ENCODE measurements at places on chromosomes 2 and 18.

DNA sequence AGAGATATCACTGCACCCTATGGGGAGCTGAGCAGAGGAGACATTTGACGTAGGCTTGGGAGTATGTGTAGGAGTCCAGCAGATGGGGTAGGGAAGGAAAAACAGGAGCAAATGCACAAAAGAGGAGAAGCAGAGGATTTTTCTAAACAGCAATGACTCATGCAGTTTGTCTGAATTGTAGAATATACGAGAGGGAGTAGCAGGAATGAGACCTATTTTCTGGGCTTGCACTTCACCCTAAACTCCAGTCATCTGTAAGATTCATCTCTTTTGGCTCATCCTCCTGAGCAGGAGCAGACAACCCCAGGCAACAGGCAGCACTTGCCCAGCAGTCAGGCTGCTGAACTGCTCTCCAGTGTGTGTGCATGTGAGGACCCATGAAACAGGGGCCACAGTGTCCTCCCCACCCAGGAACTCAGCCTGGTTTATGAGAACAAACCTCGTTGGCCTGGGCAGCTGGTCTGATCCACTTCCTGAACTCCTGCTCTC is 100.2 kb upstream of the CDC42EP3 start:
- no peak for DNase-seq

GRCh38 chr18:55997151-55997561 is 409.2 kb upstream of the TCF4 start:
- no peak for DNase-seq

DNA sequence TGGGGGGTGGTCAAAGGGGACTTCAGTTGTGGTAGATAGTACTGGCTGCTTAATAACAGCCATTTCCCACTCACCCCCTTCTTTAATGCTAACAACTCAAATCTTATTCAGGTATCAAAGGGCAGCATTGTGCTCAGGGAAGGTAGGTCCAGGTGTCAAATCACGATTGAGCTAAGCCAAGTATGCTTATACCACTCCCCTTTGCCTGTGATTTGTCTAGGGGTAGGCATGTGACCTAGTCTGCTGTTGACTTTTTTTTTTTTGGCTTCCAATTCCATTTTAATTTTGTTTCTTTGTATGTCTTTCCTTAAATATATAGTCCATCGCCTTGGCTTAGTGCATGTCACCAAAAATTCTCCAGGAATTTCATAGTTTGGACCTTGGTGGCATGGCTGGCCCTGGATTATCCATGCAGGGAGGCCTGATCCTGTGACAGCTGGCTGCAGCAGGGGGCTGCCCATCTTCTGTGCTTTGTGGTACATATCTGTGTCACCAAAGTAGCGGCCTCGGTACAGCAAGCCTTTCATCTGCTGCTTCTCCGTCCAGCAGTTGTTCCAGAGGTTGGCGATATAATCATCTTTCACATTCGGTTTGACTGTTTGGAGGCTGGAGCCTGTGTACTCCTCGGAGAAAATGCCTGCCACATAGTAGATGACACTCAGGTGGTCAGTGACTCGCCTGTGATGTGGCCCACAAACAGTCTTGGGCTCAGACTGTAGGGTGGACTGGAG is 68.1 kb upstream of the SPRED2 start:
- no peak for DNase-seq

DNA sequence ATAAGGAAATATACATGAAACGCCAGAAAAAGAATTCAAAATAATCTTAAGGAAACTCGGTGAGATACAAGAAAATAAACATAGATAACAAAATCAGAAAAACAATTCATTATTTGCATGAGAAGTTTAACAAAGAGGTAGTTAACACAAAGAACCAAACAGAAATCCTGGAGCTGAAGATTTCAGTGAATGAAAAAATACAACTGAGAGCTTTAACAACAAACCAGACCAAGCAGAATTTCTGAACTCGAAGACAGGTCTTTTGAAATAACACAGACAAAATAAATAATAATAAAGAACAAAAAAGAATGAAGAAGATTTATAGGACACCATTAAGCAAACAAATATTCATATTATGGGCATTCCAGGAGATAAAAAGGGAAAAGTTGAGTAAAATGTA is 204.7 kb downstream of the ATAD2B start:
- DNase-seq: no peak

DNA sequence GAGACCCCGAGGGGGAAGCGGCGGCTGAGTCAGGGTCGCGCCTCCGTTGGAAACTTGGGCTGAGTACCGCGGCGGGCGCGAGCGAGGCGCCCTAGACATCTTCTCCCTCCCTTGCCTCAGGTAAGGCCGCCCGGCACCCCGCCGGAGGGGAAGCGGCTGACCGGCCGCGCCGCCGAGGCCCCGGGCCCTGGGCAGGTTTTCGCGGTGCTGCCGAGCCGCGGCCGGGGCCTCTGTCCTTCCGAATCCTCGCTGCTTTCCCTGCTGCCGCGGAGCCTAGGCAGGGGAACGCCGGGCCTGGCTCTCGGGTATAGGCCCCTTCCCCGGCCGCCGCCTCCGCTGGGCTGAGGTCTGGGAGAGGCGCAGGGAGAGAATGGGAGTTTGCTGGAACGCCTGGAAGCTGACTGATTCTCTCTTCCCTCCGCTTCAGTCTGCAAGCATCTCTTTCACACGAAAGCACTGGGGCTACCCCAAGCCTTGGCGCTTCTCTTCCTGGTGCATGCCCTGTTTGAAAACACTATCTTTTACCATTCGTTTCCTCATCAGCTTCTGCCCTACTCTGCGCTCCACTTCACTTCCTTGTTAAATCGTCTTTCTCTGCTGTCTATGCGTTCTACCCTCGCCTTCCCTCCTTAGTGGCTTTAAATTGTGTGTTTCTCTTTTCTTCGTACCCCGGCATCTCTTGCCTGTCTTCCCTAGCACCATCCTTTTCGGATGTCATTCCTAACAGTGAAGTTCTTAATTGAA is 652 bp downstream of the PPM1B start:
- peak; percentile 45 for DNase-seq

DNA sequence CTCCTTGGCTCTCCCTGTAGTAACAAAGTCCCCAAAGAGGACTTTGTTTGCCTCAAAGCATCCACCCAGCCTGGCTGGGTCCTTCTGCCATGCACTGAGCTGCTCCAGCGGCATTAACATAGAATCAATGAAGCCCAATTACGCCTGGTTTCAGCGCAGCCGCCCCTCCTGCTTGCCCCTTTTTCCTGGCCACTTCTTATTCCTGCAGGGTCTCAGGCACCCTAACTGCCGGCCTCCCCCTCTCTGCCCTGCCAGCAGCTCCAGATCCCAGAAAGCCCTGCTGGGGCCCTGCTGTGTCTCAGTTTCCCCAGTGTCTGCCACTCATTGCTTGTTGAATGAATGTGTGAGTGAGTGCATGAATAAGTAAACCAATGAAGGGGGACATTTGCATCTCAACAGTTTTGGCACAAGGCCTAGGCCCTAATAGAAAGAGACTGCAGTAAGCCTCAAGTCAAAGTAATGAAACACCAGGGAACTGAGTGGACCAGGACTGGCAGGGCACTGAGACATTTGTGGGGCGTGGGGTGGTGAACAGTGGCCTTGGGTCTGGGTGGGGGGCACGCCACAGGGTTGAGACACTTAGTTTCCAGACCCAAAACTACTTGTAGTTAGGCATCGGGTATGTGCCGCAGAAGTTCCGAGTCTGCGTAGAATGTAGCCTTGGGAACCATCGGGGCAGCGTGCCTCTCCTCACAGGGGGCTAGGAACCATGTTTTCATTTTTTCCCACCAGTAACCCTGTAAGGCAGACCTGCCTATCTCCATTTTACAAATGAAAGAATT is 60.6 kb downstream of the SMAD7 start:
- DNase-seq: no peak

- DNase-seq: no peak
These were observed 25.1 kb downstream of the DOCK10 start for GRCh38 chr2:225017098-225017685.

- no peak for DNase-seq
These were observed 153.9 kb downstream of the INSIG2 start for GRCh38 chr2:118242216-118242615.

DNA sequence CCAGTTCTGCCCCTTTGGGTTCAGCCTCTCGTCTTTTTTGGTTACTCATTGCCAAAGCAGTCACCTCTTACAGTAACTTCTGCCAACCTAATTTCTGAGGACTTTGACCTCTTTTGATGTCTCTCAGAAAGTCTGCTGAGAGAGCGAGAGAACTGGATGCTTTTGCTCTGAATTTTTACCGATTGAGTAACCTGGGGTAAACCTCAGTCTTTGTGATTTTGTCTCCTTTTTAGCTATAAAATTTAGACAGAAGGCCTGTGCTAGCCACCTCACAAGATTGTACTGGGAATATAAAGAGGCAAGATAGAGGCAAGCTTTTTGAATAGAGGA is 34.8 kb upstream of the IL1R1 start:
- DNase-seq: no peak

GRCh38 chr2:232042911-232043574 is 81.5 kb downstream of the DIS3L2 start:
- DNase-seq: no peak

GRCh38 chr2:239550357-239550756 is 149.5 kb upstream of the HDAC4 start:
- no peak for DNase-seq

DNA sequence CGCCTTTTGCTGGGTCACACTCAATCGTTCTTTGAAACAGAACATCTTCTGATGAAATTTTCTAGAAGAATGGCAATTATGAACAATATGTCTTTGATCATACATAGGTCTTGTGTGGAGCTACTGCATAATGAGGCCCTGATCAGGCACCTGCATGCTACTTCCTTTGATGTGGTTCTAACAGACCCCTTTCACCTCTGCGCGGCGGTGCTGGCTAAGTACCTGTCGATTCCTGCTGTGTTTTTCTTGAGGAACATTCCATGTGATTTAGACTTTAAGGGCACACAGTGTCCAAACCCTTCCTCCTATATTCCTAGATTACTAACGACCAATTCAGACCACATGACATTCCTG is 532 bp downstream of the UGT1A5 start:
- no peak for DNase-seq

GRCh38 chr2:151786483-151786882 is 41.7 kb downstream of the ARL5A start:
- DNase-seq: no peak

DNA sequence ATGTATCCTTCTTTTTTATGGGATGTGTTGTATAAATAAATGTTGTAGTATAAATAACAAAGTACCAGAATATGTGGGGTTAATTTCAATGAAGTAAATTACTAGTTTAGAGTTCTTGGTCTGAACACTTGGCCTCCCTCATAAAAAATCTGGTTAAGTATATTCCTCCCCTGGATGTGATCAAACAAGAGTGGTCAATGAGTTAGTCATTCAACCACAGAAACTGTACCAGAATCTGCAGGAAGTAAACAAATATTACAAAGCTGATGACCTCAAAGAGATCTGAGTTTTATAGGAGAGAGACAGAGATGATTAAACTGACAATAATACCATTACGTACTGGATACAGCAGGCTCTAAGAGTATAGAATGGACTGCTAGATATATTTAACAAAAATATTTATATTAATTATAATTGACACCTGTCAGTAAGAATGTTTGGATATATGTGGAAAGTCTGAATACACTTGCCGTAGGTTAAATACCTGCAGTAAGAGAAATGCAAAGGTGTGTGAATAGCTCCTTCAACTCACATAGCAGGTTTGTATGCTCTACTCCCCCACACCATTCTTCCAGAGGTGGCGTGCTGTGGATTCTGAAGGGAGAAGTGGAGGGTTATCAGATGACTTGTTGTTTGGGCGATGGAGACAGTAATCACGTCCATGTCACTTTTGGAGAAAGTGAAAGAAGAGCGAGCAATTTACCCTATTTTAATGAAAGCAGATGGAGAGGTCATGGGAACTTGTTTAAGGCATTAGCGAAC is 108.3 kb upstream of the LRATD1 start:
- DNase-seq: no peak

Data from stimulated activated naive B cell treated with anti-CD40 and anti-IgM and Interleukin-4, amounts not matched to agents 10 μg/mL and 1 μg/mL and 100 μg/mL, for 72 hours (primary cell).